CD4-positive, alpha-beta T cell treated with Interleukin-4 for 1 hour (primary cell): ENCODE measurements at places on chromosomes 5 and 9.

DNA sequence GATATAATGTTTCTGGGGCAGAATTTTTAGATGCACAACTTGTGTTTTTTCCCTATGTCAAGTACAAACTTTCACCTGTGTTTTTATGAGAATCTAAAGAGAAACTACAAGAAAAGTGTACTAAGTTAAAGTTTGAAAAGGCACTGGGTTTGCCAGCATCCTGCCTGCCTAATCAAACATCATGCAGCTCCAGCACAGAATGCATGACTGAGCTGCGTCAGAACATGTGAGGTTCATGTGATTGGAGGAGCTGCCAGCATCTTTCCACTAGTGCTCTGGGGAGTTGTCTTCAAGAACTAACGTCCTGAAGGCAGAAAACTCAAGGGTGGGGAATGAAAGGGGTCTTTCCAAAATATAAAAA, 46.1 kb upstream of the RIC1 start:
- peak; percentile 61 for DNase-seq

DNA sequence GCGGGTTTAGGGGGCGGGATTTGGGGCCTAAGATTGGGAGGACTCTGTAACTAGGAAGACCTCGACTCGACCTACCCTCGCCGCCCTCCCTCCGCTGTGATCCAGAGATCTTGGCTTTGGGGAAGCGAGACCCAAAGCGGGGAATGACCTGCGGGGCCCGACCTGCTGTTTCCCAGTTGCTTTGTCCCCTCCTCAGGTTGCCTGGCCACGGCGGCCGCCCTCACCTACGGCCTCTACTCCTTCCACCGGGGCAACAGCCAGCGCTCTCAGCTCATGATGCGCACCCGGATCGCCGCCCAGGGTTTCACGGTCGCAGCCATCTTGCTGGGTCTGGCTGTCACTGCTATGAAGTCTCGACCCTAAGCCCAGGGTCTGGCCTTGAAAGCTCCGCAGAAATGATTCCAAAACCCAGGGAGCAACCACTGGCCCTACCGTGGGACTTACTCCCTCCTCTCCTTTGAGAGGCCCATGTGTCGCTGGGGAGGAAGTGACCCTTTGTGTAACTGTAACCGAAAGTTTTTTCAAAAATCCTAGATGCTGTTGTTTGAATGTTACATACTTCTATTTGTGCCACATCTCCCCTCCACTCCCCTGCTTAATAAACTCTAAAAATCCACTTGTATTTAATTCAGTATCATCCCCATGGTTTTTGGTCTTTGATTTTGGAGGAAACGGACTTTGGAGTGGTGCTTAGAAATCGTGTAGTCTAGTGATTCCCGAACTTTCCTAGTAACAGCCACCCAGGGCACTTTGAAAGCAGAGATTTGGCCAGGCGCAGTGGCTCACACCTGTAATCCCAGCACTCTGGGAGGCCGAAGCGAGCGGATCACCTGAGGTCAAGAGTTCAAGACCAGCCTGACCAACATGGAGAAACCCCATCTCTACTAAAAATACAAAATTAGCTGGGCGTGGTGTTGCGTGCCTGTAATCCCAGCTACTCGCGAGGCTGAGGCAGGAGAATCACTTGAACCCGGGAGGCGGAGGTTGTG, 878 bp downstream of the HIGD2A start:
- no peak for DNase-seq

- DNase-seq, result no peak
Observed at GRCh38 chr5:66960369-66961137, 236.0 kb downstream of the CD180 start.

DNA sequence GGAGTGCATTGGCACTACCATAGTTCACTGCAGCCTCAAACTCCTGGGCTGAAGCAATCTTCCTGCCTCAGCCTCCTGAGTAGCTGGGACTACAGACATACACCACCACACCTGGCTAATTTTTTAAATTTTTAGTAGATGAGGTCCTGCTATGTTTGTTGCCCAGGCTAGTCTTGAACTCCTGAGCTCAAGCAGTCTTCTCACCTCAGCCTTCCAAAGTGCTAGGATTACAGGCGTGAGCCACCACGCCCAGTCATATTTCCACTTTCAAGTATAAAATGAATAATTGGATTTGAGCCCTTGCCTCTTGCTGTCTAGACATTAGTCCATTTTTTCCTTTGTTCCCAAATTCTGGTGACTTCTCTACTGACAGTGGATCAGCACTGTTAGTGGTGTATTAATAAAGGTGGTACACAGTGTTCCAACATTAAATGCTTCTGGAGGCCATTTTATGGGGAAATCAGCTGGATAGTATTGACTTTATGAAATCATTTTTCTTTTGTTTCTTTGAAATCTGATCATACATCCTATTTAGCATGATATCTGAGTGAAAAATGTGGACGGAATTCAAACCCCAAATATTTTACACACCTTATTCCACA, 15.9 kb downstream of the ATP6V0E1 start:
- no peak for DNase-seq

DNA sequence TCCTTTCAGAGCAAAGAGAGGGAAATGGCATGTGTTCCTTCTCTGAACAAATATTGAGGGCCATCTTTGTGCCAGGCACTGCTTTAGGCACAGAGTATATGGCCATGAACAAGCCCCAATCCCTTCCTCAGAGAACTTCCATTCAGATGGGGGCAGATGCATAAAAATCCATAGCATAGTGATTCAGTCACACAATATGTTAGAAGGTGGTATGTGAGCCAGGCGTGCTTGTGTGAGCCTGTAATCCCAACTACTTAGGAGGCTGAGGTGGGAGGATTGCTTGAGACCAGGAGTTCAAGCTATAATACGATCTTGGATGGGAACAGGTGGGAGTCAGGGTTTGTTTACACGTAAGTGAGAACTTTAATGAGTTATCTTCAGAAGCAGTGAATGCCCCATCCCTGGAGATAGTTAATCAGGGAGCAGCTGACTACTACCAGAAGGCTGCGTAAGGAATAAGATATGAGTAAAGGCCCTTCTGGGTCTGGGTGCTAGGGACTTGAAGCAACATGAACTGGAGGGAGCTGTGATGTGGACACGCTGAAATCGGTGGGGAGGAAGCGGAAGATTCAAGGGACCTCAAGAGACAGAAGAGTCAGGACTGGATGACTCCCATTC, 27.1 kb downstream of the NANS start:
- no peak for DNase-seq

DNA sequence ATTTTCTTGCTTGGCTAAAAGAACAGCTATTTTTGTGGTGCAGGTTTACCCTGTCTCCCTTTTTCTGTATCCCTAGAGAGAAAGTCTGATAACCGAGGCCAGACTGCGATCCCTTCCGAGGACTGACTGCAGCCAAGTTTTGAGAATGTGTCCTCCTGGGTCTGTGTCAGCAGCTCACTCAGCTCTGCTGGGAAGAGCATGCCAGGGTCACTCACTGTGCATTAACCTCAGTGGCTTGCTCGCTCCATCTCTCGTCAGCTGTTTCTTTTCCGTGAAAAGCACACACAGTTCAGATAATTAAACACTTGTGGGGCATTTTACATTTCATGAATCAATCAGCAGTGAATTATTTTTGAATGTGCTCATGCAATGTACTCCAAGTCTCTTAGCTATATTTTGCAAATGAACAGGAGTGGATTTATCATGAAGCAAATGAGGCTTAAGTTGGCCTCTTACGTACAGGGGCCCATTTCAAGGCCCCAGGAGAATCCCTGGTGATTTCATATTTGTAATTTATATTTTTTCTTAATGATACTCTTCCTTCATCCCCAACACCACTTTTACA, 252.1 kb downstream of the SMARCA2 start:
- DNase-seq, result no peak
